AG10803 (cell line): ENCODE measurements at places on chromosomes 6 and 20.

DNA sequence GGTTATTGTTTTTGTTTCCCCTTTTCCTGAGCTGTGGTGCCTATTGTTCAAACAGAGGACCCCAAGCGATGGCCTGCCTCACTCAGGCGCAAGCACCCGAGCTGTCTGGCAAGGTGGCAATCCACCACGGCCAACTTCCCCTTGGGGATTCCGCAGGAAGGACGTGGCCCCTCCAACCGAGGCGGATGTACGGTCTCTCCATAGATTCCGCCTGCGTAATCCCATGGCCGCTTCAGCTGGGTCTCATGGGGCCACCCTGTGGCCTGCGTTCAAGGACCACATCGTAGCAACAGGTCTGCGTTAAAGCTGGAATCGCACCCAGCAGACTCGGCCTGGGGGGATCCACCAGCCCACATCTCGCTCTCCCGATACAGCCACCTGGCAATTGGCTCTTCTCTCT, 79.9 kb downstream of the CEBPB start:
- DNase-seq, result no peak

DNA sequence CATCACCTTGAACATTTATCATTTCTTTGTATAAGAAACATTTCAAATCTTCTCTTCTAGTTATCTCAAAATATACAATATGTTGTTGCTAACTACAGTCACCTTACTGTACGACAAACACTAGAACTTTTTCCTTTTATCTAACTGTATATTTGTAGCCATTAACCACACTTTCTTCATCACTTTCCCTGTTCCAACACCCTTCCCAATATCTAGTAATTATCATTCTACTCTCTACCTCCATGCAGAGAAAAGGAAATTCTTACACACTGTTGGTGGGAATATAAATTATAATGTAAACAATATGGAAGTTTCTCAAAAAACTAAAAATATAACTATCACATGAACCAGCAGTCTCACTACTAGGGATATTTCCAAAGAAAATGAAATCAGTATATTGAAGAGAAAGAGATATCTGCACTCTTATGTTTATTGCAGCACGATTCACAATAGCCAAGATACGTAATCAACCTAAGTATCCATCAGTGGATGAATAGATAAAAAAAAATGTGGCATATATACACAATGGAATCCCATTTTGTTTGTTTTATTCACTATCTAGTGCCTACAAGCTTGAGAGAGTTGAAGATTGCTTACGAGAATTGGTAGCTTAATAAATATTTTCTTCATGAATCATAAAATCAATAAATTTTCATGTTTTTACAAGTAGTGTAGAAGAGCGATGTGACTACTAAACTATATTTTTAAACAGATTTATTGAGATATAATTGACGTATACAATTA, 2.4 kb downstream of the RHAG start:
- DNase-seq, result no peak

GRCh38 chr6:10968776-10969175, 75.3 kb downstream of the ELOVL2 start:
- peak; percentile 37 for DNase-seq

GRCh38 chr6:80289727-80290126, 183.3 kb downstream of the BCKDHB start:
- no peak for DNase-seq

DNA sequence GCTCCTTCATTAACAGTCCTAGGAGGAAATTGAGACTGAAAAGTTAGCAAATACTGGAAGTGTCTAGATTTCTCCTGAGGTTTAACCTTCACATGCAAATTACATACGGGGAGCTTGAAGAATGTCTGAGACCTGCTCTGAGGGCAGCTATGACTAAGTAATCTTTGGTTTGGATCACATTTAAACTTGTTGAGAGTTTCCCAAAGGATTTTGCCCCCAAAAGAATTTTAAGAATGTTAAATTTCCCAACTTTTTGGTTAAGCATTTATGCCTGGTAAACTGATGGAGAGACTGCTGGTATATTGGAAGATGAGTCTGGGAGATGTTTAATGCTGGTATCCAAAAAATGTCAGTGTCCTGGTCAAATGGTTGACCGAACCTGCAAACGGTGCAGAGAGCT, 97.0 kb downstream of the RREB1 start:
- peak; percentile 84 for DNase-seq

DNA sequence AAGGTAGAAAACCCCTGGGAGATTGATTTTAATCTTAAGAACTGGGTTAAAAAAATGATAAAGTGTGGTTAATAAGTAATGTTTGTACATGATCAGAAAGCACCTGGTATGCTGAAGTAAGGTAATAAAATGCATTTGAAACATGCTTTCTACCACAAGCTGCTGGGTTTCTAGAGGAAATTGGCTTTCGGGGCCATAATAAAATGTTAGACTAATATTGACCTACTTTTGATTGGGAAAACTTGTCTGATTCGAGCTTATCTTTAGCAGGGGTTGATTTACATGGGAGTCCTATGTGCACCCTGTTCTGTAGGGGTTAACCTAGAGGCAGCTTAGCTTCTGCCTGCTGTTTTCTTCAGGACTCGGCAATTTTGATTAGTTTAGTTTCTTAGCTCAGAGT, 50.5 kb downstream of the CRYBG1 start:
- no peak for DNase-seq

GRCh38 chr6:81366972-81367371, 385.5 kb downstream of the TENT5A start:
- DNase-seq, result peak; percentile 8

DNA sequence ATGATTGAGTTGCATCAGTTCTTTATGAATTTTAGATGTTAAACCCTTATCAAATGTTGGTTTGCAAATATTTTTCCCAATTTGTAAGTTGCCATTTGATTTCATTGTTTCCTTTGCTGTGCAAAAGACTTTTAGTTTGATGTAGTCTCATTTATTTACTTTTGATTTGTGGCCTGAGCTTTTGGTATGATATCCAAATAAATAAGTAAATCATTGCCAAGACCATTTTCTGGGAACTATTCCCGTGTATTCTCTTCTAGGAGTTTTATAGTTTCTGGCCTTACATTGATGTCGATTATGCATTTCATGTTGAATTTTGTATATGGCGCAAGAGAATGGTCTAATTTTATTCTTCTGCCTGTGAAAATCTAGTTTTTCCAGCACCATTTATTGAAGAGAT, 13.4 kb downstream of the AIG1 start:
- DNase-seq, result no peak

- peak; percentile 54 for DNase-seq
Measured at GRCh38 chr20:62838128-62838891, 21.5 kb downstream of the COL9A3 start.

GRCh38 chr6:85464260-85464644, 14.4 kb downstream of the NT5E start:
- peak; percentile 93 for DNase-seq

DNA sequence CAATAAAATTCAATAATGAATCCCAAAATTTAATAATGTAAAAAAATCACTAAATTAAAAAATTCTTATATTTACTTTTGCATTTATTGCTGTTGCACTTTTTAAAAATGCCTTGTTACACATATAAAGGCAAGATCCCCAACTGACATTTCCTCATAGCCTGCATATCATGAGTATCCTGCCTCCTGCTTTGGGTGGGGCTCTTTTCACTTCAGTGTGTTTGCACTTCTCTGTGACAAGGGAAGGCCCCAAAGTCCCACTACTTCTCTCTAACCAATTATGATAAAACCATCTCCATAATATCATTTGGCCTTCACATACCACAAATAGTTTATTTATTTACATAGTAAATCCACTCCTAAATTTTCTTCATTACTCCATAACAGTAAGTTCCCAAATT, 446.1 kb upstream of the MARCKS start:
- peak; percentile 25 for DNase-seq

DNA sequence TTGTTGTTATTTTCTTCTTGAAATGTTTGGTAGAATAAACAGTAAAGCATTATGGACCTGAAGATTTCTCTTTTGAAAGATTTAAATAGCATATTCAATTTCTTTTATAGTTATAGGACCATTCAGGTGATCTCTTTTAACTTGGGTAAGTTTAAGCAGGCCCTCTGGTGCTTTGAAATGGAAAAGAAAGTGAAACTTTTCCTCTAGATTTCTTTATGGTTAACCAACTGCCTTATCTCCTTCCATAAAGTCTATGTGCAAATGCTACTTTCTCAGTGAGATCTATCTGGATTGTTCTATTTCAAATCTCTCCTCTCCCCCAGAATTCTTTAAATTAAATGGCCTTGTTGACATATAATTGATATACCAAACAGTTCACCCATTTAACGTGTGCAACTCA, 54.0 kb downstream of the PHACTR2 start:
- no peak for DNase-seq

DNA sequence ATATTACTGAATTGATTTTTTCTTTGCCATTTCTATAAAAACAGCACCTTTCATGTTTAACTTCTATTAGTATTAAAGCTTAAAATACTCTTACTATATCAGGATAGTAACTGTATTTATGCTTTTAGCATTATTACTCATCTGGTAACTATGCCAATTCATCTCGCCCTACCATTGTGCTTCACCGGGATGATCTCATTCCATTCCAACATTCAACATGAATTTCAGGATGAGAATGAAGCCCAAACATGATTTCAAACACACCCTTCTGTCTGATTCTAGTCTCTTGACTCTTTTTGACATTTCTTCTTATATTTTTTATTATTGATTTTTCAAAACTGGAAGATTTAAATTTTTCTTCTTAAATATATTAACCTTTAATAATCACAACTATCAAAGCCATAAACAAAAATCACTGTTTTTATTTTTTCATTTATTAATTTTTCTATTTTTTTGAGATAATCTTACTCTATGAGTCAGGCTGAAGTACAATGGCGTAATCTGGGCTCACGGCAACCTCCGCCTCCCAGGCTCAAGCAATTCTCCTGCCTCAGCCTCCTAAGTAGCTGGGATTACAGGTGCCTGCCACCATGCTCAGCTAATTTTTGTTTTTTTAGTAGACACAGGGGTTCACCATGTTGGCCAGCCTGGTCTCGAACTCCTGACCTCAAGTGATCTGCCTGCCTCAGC, 46.7 kb downstream of the GJA1 start:
- peak; percentile 64 for DNase-seq

- DNase-seq, result peak; percentile 60
Measured at GRCh38 chr6:80637312-80637711, 530.8 kb downstream of the BCKDHB start.

DNA sequence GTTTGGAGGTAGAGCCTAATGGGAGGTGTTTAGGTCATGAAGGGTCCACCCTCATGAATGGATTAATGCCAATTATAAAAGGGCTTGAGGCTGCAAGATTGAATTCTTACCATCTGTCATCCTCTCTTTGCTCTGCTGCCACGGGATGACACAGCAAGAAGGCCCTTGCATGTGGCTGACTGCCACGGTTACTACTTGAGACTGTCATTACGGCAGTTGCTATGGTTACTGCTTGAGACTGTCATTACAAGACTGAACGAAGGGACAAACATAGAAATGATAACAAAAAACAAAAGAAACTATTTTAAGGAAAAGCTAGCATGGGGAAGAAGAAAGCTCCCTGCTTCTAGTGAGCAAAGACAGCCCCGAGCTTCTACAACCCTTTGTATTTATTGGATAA, 715.0 kb downstream of the TFAP2A start:
- DNase-seq, result peak; percentile 32

DNA sequence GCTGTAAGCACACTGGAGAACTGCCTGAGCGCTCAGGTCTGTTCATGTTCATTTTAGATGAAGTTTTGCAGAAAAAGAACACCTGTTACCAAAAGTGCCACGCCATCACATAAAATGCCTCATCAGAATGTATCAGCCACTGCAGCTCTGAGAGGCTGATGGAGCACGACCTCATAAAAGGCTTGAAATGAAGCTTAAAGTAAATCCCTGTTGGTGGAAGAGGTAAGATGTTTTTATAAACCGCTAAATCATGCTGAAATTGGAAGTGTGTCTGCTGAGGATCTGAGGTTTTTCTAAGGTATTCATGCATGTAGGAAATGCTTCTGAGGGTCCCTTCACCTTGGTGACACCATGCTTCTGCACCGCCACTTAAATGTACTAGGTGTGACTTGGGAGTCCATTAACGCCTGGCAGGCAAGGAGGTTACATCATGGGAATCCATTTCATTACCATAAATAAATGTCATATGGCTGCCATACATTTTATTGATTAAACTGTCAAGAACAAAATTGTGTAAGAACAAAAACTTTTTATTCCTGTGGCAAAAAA, 363.1 kb upstream of the AGPAT4 start:
- no peak for DNase-seq

- DNase-seq, result no peak
Measured at GRCh38 chr6:144793744-144794143, 508.6 kb downstream of the UTRN start.

GRCh38 chr6:9204171-9204570, 768.8 kb upstream of the SLC35B3 start:
- peak; percentile 27 for DNase-seq

GRCh38 chr20:51431321-51431720, 111.2 kb downstream of the NFATC2 start:
- no peak for DNase-seq

- no peak for DNase-seq
Measured at GRCh38 chr20:62186096-62186426, 3.2 kb downstream of the MTG2 start.

DNA sequence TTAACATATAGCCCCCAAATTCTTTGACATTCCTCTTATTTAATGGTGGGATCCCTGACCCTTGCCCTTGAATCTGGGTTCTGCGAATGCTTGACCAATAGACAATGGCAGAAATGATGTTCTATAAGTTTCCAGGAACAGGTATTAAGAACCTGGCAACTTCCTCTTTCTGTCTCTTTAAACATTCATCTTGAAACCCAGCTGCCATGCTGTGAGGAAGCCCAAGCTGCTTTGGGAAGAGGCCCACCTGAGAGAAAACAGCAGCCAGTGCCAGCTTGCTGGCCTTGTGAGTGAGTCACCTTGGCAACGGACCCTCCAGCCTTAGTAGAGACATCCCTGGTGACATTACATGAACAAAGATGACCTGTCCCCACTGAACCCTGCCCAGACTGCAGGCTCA, 45.2 kb upstream of the RALY start:
- no peak for DNase-seq

DNA sequence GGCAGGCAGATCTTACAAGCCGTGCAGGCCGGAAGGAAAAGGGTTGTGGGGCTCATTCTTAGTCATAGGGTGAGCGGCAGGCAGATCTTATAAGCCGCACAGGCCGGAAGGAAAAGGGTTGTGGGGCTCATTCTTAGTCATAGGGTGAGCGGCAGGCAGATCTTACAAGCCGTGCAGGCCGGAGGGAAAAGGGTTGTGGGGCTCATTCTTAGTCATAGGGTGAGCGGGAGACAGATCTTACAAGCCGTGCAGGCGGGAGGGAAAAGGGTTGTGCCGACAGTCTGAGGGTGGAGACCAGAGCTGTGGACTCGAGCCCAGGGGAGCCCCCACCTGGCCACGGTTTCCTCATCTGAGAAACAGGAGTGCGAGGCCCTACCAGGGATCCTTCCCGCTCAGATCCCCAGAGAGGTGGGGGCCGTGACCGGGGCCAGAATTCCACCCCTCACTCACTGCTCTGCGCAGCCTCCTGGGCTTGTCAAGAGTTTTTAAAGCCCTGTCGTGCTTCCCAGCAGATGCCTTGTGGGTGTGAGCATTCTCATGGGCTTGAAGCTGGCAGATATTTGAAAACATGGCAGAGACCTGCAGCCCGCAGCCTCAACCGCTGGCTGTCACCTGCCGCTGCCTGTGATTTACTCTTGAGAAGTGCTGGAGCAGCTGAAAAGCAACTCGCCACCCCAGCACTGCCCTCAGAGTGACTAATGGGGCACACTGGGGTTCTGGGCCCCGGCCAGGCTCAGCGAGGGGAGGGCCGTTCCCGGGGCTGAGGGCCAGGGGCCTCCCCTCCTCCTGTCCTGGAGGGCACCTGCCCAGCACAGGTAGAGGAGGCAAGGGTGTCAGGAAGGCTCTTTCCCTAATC, 31.9 kb downstream of the NTSR1 start:
- DNase-seq, result peak; percentile 72
